Calu3 (cell line): ENCODE measurements at places on chromosomes 3 and 15. TPM values are rescaled to one million over a fixed set of nuclear protein-coding genes. Genes with fewer than 3 reads are reported as not detected.

GRCh38 chr3:150783316-150783715 is 20.3 kb upstream of the SIAH2 start:
- no peak for DNase-seq

CCK gene
- not detected in 2 replicates for total RNA-seq

- no peak for DNase-seq
Measured at GRCh38 chr3:13700362-13700761, 151.4 kb downstream of the FBLN2 start.

TTBK2 gene
- total RNA-seq: 5.3 TPM in 2 replicates

VGLL3 gene
- 40.0 and 48.2 TPM in 2 replicates for total RNA-seq

ZNF80 gene
- total RNA-seq: not detected in 2 replicates

- DNase-seq: no peak
Measured at GRCh38 chr3:114893361-114893760, 253.7 kb downstream of the ZBTB20 start.

DNA sequence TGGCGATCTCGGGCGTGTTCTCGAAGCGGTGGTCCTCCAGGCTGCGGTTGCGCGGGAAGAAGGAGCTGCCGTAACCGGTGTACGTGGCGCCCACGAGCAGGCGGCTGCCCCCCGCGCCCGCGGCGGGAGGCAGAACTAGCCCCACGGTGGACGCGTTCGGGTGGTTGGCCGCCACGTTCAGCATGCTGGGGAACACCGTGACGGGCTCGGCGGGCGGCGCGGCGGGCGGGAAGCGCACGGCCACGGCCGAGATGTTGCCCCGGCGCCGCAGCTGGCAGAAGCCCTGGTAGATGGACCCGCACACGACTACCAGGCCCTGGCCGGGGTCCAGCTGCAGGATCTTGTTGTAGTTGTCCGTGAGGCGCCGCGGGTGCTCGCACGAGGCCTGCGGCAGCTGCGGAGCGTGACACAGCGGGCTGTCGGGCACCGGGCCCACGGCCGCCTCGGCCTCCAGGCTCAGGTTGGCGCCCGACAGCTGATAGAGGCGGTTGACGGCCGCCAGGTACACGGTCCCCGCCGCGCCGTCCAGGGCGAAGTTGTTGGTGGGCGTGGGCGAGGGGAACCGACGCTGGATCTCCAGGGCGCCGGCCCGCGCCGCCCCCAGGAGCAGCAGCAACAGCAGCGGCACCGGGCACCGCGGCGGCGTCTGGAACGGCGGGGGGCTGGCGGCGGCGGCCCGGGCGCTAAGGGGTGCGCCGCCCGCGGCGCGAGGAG is 397 bp downstream of the PLXND1 start:
- DNase-seq: peak; percentile 43

RBM6 gene
- total RNA-seq: 69.6 and 72.1 TPM in 2 replicates
